ENCODE measurements at places on chromosomes 1 and 21. TPM values are rescaled to one million over a fixed set of nuclear protein-coding genes. Genes with fewer than 3 reads are reported as not detected.

- H3K36me3 ChIP-seq = no peaks in the 10 kb centered on the region
- H3K4me1 ChIP-seq = no peaks in the 10 kb centered on the region
- no peak overlapping the region for H3K27ac ChIP-seq
- no peak overlapping the region for H3K4me3 ChIP-seq
- H3K27me3 ChIP-seq = peaks cover 24% of the 10 kb centered on the region
These were observed 86.4 kb downstream of the TMEM53 start for GRCh38 chr1:44587796-44588460.

DNA sequence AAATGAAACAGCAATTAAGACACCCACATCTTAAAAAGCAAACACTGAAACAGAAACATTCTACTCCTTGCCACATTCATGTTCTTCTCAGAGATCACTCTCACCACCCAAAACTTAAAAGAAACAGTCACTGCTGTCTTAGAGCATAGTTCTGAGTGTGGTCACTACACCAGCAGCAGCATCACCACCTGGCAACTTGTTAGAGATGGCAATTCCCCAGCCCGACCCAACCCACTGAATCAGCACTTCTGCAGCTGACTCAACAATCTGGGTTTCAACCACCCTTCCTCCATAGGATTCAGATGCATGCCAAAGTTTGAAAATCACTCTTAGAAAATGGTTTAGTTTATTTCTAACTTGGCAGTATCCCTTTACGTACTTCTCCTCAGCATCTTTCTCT is 126.1 kb downstream of the CDC42BPA start:
- H3K4me1 ChIP-seq = peaks cover 17% of the 10 kb centered on the region
- no peak overlapping the region for H3K4me3 ChIP-seq
- H3K36me3 ChIP-seq = peaks cover 24% of the 10 kb centered on the region
- H3K27me3 ChIP-seq = no peaks in the 10 kb centered on the region
- H3K27ac ChIP-seq = peak overlapping the region; percentile 60
- DNase-seq = no peak

DNA sequence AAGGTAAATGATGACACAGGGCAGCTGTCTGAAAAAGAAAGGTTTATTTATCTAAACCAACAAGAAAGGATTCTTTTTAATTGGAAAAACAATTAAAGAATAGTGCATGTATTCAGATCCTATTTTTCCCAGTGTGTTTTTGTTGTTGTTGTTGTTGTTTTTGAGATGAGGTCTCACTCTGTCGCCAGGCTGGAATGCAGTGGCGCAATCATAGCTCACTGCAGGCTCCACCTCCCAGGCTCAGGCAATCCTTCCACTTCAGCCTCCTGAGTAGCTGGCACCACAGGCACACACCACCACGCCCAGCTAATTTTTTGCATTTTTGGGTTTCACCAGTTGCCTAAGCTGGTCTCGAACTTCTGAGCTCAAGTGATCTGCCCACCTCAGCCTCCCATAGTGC is 22.1 kb downstream of the NEK2 start:
- H3K4me1 ChIP-seq = peaks cover 16% of the 10 kb centered on the region
- no peaks in the 10 kb centered on the region for H3K27me3 ChIP-seq
- no peak overlapping the region for H3K4me3 ChIP-seq
- no peak overlapping the region for H3K27ac ChIP-seq
- H3K36me3 ChIP-seq = no peaks in the 10 kb centered on the region

DNA sequence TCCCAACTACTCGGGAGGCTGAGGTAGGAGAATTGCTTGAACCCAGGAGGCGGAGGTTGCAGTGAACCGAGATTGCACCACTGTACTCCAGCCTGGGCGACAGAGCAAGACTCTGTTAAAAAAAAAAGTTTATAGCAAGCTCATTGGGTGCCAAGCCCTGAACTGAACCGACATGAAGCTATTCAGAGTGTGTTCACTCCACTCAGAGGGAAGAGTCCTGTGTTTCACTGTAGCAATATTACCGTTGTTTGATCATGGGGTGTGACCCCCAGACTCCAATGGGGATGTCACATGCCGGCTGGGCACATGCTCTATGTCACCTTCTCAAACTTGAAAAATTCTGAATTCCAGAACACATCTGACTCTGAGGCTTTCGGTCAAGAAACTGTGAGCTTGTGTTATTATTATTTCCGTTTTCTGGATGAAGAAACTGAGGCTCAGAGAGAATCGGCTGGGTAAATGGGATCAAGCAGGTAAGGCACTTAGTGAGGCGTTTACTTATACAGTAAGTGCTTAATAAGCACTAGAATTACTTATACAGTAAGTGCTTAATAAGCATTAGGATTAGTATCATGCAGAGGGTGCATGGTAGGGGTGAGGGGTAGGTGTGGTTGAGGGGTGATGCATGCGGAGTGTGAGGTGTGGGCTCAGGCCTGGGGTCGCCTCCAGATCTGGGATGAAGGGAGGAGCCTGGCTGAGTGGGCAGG is 36.2 kb downstream of the HSPG2 start:
- no peak for DNase-seq
- H3K27me3 ChIP-seq = no peaks in the 10 kb centered on the region
- H3K36me3 ChIP-seq = no peaks in the 10 kb centered on the region

GRCh38 chr21:29933088-29933487 is 6.7 kb downstream of the GRIK1 start:
- no peak overlapping the region for H3K4me3 ChIP-seq
- no peaks in the 10 kb centered on the region for H3K36me3 ChIP-seq
- H3K27ac ChIP-seq = no peak overlapping the region
- DNase-seq = no peak

DNA sequence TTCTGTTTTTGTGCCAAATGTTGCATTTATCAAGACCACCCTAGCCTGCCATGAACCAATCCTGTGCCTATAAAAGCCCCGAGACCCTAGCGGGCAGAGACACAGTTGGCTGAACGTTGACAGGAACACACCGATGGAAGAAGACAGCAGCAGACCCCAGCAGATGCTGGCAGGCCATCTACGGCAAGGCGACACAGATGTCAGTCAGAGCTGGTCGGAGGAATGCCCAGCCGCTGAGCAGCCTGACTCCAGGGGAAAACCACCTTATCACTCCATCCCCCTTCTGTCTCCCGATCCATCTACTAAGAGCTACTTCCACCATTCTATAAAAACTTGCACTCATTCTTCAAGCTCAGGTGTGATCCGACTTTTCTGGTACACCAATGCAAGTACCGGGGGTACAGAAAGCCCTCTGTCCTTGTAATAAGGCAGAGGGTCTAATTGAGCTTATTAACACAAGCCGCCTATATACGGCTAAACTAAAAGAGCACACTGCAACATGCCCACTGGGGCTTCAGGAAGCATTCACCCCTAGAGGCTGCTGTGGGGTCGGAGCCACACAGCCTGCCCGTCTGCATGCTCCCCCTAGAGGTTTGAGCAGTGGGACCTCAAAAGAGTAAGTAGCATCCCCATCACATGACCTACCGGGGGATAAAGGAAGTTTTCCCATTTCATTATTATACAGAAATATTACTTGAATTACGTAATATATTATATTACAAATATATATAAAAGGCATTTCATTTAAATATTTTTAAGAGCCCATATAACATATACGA is 1156.3 kb upstream of the B3GALT2 start:
- H3K4me1 ChIP-seq = peaks cover 10% of the 10 kb centered on the region
- no peak overlapping the region for H3K27ac ChIP-seq
- DNase-seq = no peak
- no peak overlapping the region for H3K4me3 ChIP-seq
- H3K36me3 ChIP-seq = no peaks in the 10 kb centered on the region

- peaks cover 5% of the 10 kb centered on the region for H3K4me1 ChIP-seq
- DNase-seq = no peak
- H3K27me3 ChIP-seq = peaks cover 4% of the 10 kb centered on the region
- no peaks in the 10 kb centered on the region for H3K36me3 ChIP-seq
- H3K27ac ChIP-seq = no peak overlapping the region
These were observed 8.9 kb upstream of the OPRD1 start for GRCh38 chr1:28803051-28803450.

- peaks cover 40% of the 10 kb centered on the region for H3K4me1 ChIP-seq
- H3K27ac ChIP-seq = no peak overlapping the region
- H3K4me3 ChIP-seq = no peak overlapping the region
- peaks cover 2% of the 10 kb centered on the region for H3K36me3 ChIP-seq
- no peaks in the 10 kb centered on the region for H3K27me3 ChIP-seq
- DNase-seq = no peak
These were observed 153.0 kb downstream of the TNFSF18 start for GRCh38 chr1:172897738-172898137.

- peaks cover 4% of the 10 kb centered on the region for H3K4me1 ChIP-seq
- no peak for DNase-seq
- H3K4me3 ChIP-seq = no peak overlapping the region
- H3K27me3 ChIP-seq = peaks cover 8% of the 10 kb centered on the region
- H3K27ac ChIP-seq = no peak overlapping the region
- H3K36me3 ChIP-seq = no peaks in the 10 kb centered on the region
These were observed 7.8 kb upstream of the PTPRF start for GRCh38 chr1:43522776-43523480.

- peaks cover 6% of the 10 kb centered on the region for H3K4me1 ChIP-seq
- H3K36me3 ChIP-seq = no peaks in the 10 kb centered on the region
- H3K27me3 ChIP-seq = peaks cover 15% of the 10 kb centered on the region
- no peak overlapping the region for H3K27ac ChIP-seq
These were observed 453 bp upstream of the TTLL10 start for GRCh38 chr1:1173061-1173792.

GRCh38 chr1:187680823-187681222 is 852.1 kb downstream of the PLA2G4A start:
- no peak overlapping the region for H3K27ac ChIP-seq
- no peak for DNase-seq
- H3K4me1 ChIP-seq = peaks cover 15% of the 10 kb centered on the region
- no peaks in the 10 kb centered on the region for H3K27me3 ChIP-seq

- H3K4me1 ChIP-seq = no peaks in the 10 kb centered on the region
- DNase-seq = no peak
- H3K4me3 ChIP-seq = no peak overlapping the region
- H3K27ac ChIP-seq = no peak overlapping the region
- H3K27me3 ChIP-seq = no peaks in the 10 kb centered on the region
These were observed 386.1 kb downstream of the RWDD3 start for GRCh38 chr1:95620076-95620475.

DNA sequence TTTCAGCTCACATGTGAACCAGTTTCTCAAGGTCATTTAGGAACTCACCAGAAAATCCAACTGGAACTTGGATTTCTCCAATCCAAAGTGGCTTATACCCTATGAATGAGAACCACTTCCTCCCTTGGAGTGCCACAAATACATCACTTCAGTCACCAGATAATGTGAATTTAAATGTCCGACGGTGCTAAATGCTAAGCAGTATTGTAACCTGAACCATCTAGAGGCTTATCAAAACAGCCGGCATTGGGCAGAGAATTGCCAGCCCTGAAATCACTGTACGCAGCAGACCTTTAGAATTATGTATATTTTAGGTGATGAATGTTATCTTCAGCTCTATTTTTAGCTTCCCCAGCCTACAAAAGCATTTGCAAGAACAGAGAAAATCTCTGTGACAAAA is 76.8 kb upstream of the COX20 start:
- H3K4me3 ChIP-seq = no peak overlapping the region
- no peak for DNase-seq
- no peaks in the 10 kb centered on the region for H3K27me3 ChIP-seq
- no peaks in the 10 kb centered on the region for H3K36me3 ChIP-seq
- no peak overlapping the region for H3K27ac ChIP-seq

DNA sequence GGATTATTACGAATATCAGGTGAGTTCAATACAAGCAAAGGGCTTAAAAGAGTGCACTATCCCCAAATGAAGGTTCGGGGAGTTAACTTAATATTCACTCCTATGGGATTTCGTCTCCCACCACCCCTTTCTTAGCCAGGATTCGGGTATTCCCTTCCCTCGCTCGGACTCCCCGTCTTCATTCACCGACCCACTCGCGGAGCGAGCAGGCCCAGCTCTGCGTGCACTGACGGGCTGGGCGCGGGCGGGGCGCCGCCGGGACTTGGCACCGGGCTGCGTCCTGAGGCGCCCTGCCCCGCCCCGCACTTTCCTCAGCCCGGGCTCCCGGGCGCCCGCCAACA is 7.7 kb upstream of the MPZL1 start:
- peaks cover 2% of the 10 kb centered on the region for H3K27me3 ChIP-seq
- peaks cover 13% of the 10 kb centered on the region for H3K4me1 ChIP-seq
- DNase-seq = peak; percentile 93
- peak overlapping the region; percentile 82 for H3K4me3 ChIP-seq
- no peaks in the 10 kb centered on the region for H3K36me3 ChIP-seq

DNA sequence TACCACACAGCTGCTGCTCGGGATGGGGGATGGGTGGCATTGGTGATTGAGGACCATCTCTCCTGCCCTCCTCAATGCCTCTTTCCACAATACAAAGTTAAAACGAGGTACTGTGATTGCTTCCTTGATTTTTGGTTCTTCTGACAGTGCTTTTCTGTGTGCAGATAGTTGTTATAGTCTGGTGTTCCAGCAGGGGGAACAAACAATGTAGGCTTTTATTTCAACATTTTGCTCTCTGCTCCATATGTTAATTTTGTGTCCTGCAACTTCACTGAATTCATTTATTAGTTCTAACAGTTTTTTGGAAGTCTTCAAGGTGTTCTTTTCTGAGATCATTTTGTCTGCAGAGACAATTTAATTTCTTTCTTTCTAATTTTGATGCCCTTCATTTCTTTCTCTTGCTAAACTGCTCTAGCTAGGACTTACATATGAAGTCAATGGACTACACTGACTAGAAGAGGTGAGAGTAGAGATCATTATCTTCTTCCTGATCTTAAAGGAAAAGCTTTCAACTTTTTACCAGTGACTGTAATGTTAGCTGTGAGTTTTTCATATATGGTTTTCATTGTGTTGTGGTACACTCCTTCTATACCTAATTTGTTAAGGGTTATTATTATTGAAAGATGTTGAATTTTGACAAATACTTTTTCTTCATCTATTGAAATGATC is 45.4 kb downstream of the TNFSF18 start:
- no peaks in the 10 kb centered on the region for H3K27me3 ChIP-seq
- no peak overlapping the region for H3K4me3 ChIP-seq
- H3K27ac ChIP-seq = no peak overlapping the region
- no peak for DNase-seq
- H3K4me1 ChIP-seq = peaks cover 3% of the 10 kb centered on the region

DNA sequence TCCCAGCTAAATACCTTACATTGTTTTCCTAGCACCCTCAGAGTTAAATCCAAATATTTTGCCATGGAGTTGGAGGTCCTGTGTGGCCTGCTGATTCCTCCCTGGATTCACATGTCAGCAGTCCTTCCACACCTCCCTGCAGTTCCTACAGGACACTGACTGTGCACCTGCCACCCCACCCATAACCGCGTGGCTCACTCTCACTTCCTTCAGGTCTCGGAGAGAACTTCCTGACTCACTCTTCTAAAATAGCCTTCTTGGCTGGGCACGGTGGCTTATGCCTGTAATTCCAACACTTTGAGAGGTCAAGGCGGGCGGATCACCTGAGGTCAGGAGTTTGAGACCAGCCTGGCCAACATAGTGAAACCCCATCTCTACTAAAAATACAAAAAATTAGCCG is 8.4 kb upstream of the CAMTA1 start:
- H3K4me3 ChIP-seq = no peak overlapping the region
- no peaks in the 10 kb centered on the region for H3K27me3 ChIP-seq
- no peak for DNase-seq
- H3K36me3 ChIP-seq = no peaks in the 10 kb centered on the region
- peaks cover 4% of the 10 kb centered on the region for H3K4me1 ChIP-seq

Gene GPR52
- total RNA-seq = 0.54 TPM

Gene FCER1G
- total RNA-seq = not detected

Gene LENEP
- not detected for total RNA-seq

Gene TMCC2
- total RNA-seq = 3.4 TPM

Gene CLCA1
- not detected for total RNA-seq

Gene C1QA
- not detected for total RNA-seq

Gene NLRP3
- total RNA-seq = 0.16 TPM
